ENCODE measurements at places on chromosomes 16 and 17.

- no peak for DNase-seq
Observed at GRCh38 chr16:14548933-14549788, 80.9 kb downstream of the PARN start.

GRCh38 chr17:46020023-46020761 is 21.1 kb downstream of the STH start:
- peak; percentile 60 for DNase-seq

- no peak for DNase-seq
Observed at GRCh38 chr17:15914400-15915170, 30.3 kb upstream of the ADORA2B start.

DNA sequence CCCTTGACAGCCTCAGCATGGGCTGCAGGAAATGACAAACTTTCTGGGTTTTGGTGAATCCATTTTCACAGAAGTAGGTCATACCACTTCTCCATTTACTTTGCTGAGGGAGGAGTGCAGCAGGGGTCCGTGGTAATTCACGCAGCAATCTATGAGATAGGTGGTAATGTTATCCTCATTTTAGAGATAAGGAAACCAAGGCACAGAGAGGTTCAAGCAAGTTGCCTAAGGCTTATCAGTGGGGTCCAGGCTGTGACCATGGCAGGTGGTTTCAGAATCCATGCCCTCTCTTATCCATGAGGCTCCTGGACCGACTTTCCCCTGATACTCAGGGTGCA is 12.6 kb downstream of the TBX4 start:
- no peak for DNase-seq

- DNase-seq: no peak
Observed at GRCh38 chr16:68910051-68910450, 66.7 kb downstream of the TANGO6 start.

- no peak for DNase-seq
Observed at GRCh38 chr17:10217916-10218315, 19.5 kb upstream of the GAS7 start.

DNA sequence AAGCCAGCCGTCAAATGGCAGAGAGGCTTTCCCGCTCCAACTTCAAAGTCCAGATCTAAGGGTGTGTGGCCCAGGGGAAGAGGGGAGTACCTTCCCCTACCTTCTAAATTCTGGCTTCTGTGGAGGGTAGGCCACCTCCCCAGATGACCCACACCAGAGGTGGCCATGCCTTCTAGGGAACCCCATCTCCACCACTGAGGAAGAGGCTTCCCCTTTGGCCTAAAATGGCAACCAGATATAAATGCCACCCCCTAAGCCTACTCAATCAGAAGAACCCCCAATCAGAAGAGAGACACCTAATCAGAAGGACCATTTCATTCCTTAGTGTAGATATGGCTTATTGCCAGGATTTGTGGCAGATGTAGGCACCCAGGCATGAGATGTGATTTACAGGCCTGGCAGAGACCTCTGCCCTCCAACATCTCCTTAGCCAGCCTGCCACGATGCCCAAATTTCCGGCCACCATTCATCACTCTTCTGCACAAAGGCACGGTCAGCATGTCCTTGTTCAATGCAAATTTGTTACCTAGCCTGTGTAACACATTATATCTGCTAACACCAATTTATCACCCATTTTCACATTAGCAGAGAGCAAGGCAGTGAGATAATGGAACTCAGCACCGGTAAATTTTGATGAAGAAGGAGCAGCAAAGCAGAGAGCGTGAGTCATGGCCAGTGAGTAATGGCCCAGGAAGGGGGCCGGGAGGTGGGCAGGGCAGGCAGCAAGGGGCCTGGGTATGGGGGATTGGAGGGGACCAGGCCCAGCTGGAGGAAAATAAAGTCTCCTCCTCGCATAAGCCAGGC is 1.2 kb upstream of the MGAT5B start:
- DNase-seq: no peak

DNA sequence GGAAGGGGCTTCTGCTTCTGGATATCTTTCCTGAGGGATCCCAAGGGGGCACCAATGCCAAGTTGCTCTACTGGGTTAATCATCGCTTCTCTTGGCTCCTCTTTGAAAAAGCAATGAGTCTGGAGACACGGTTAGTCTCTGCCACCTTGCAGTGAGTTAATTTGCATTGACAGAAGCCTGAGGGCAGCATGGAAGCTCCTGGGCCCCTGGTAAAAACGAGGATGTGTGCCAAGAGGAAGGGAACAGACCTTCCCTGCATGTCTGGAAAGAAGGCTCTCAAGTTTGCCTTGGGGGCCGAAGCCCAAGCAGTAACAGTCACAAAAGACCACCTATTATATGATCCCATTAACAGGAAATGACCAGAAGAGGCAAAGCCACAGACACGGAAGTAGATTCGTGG is 86.7 kb downstream of the IRX5 start:
- DNase-seq: no peak

GRCh38 chr16:57624044-57624688 is 4.3 kb upstream of the ADGRG1 start:
- no peak for DNase-seq

GRCh38 chr16:55989569-55989907 is 114.4 kb upstream of the CES5A start:
- no peak for DNase-seq

DNA sequence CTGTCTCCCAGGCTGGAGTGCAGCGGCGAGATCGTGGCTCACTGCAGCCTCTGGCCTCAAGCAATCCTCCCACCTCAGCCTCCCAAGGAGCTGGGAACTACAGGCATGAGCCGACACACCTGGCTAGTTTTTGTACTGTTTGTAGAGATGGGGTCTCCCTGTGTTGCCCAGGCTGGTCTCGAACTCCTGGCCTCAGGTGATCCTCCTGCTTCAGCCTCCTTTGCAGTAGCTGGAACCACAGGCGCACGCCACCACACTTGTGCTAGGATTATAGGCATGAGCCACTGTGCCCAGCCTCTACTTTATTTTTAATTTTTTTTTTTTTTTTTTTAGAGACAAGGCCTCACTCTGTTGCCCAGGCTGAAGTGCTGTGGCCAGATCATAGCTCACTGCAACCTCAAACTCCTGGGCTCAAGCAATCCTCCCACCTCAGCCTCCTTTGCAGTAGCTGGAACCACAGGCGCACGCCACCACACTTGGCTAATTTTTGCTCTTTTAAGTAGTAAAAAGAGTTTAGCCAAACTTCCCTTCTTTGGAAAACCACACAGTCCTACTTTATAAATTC is 4.4 kb downstream of the NTAN1 start:
- DNase-seq: no peak

DNA sequence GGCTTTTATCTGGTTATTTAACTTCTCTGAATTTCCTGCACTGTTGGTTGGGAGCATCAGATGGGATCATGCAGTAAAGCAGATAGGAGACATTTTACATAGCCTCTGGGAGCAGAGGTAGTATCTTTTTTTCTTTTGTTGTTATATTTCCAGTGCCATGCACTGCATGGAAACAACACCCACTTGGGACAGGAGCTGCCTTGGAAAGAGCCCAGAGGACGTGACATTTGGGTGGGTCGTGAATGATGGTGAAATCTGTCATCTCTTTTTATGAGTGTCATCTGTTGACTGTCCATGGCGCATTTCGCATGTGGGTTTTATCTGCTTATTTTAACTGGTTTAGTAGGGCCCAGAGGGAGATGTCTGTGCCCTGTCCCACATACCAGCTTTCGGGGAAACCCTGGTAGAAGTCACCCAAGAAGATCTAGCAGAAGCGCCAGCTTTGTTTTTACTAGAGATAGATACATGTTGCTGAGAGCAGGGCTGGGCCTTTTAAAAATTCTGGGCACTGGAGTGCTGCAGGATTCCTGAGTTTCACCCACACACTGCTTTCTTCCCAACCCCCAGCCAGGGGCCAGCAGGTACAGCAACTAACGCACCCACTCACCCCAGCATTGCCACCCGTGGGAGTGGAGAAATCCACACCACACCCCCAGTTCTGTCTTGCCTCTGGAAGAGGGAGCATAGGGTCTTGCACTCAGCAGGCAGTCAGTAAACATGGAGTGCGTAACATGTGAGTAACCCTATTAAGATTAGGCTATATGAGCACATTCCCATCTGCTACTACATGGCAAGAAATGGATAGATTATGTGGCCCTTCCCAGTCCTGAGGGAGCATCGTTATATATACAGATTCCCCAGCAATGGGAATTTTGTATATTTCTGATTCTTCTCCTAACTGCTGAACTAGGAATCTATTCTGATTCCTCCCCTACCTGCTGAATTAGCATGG is 8.4 kb upstream of the TERF2 start:
- no peak for DNase-seq

DNA sequence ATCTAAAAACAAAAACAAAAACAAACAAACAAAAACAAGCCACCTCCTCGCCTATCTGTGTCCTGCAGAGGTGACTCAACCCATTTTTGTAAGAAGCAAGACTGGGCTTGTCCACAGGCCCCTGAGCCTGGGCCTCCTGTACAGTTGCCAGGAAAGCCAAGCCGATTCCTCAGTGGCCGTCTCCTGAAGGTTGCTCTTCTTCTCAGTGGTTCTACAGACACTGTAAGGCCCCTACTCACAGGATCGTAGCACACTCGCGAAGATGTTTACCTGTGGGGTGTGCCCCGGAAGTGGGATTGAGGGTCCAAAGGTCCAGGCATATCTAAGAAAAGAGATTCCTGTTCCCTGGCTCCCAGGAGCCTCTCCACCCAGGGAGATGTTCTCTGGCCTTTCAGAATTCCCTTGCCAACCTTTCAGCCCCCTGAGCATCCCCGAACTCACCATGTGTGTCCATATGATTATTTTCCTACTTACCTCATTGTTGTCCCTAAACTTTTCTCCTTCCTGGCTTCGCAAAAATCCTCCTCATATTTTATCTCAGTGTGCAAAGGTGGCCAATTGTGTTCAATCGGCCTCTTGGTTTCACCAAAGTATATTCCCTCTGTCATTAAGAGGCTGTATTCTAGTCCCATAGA is 7.5 kb upstream of the CES3 start:
- no peak for DNase-seq
